ENCODE measurements at places on chromosomes 5 and 9.

- no peak for DNase-seq
Measured at GRCh38 chr9:134888603-134889190, 8.1 kb downstream of the FCN2 start.

GRCh38 chr9:106801816-106802215, 61.1 kb upstream of the ZNF462 start:
- no peak for DNase-seq

- peak; percentile 9 for DNase-seq
Measured at GRCh38 chr9:29211580-29212396, 1638.5 kb upstream of the C9orf72 start.

GRCh38 chr5:51382521-51383130, 622 bp upstream of the ISL1 start:
- DNase-seq = no peak

DNA sequence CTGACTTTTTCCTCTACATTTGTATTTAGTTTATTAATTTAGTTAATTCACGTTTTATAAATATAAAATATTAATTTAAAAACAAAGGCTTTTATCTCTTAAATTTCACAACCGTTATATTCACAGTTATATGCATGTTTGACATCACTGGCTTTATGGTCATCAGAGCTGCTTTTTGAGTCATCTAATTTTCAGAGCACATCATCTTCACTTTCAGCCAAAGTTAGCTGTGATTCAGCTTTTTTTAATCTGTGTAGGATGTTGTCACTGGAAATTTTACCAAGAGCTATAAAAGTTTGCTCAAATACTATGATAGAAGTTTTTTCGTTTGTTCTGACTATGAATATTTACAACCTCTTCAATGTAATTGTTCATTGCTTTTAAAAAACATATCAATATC, 12.4 kb downstream of the CDC37L1 start:
- no peak for DNase-seq

GRCh38 chr9:89388084-89388867, 70.0 kb downstream of the SECISBP2 start:
- peak; percentile 28 for DNase-seq

DNA sequence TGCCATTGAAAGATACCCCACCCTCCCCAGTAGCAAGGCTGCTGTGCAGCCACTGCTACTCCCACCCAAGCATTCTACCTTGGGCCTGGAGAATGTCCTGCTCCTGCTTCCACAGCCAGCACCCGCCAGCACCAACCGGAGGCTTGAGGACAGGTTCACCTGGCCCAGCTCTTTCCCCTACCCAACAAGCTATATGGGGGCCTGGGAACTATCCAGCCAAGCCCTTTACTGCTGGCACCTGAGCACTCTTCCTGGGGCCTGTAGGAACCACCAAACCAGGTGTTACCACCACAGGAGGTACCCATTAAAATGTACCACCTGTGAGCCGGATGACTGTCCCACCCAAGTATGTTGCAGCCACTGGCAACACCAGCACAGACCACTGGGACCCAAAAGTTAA, 86.1 kb upstream of the GHR start:
- DNase-seq = no peak

- no peak for DNase-seq
Measured at GRCh38 chr5:113221294-113222176, 213.3 kb downstream of the TSSK1B start.

DNA sequence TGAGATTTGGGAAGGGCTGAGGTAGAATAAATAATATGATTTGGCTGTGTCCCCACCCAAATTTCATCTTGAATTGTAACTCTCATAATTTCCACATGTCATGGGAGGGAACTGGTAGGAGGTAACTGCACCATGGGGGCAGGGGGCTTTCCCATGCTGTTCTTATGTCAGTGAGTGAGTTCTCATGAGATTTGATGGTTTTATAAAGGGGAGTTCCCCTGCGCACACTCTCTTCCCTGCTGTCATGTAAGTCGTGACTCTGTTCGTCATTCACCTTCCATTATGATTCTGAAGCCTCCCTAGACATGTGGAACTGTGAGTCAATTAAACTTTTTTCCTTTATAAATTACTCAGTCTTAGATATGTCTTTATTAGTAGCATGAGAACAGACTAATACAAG, 115.5 kb upstream of the STARD4 start:
- DNase-seq = no peak

- no peak for DNase-seq
Measured at GRCh38 chr5:74095871-74096270, 469.9 kb downstream of the ARHGEF28 start.

GRCh38 chr9:84722388-84722989, 53.0 kb downstream of the NTRK2 start:
- DNase-seq = no peak

GRCh38 chr5:89208811-89209210, 325.8 kb upstream of the MEF2C start:
- DNase-seq = no peak

DNA sequence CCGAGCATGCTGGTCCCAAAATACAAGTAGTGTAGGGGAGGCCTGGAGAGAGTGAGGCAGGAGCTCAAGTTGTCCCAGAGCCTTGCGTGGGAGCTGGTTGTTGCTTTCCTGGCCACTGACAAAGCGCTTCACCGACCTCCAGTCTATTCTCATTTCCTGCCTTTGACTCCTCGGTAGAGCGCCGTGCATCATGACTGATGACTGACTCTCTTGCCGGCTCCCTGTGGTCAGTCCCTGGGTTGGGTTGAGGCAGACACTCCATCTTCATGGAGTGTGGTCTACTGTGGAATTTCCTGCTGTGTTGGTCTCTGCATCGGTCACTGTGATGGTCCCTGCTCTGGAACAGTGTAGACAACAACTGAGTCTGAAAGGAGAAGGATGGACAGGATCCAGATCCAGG, 175.1 kb upstream of the S1PR3 start:
- DNase-seq = no peak

- DNase-seq = no peak
Measured at GRCh38 chr5:104266161-104266560, 703.6 kb upstream of the NUDT12 start.

DNA sequence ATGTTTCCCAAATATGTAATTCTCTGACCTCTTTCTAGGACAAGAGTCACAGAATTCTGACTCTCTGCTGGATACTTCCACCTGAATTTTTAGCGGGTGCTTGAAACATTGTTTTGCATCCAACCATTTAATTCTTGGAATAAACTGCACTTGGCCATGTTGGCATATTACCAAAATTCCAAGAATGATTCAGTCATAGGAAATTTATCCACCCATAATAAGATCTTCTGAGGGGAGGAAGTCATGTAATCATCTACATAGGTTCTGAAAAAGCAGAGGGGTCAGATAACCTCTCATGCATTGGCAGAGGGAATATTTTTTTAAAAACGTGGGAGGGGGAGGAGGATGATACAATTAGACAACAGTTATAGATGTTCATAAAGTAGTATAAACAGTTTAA, 156.9 kb downstream of the PAM start:
- DNase-seq = no peak

DNA sequence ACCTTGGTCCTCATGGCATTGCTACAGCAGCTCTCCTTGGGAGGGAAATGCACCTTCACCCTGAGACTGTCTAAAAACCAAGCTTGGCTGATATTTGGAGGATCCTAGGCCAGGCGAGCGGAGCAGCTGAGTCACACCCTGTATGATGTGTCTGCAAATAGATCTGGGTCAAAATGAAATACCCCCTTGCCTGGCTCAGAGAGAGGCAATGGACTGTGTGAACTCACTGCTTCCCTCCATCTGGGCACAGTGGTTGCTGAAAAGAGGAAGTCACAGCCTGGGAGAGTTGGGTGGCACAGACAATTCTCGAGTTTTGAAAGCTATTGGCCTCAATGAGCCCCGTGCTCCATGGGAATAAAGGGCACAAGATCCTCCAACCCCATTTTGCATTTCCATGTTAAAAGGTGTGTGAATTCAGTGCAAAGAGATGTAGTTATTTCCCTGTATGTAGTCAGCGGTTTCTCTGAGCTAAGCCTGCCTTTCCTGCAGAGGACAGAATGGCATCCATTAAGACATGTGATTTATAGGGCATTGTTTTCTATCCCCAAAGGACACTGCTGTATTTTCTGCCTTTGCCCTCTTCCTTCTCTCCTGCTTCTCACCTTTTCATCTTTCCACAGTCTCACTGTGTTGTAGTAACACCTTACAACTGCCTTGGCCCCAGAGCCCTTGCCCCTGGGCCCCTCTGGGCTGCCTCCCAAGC, 177.2 kb downstream of the GADD45G start:
- DNase-seq = peak; percentile 1

DNA sequence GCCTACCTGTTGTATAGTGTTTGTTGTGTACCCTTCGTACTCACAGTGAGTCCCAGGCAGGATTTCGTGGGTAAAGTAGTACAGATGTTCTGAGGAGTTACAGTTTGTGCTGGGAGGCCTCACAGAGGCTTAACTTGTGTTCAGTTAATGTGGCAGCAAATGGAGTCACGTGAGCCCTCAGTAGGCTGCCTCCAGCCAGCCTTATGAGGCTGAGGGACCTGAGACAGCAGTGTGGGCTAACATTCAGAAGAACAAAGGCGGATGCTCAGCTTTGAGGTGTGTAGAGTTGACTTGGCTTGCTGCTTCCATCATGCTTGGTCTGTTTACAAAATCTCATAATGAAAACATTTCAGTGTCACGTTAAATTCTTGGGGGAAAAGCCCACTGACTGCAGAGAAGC, 118.1 kb downstream of the TRIO start:
- DNase-seq = no peak

DNA sequence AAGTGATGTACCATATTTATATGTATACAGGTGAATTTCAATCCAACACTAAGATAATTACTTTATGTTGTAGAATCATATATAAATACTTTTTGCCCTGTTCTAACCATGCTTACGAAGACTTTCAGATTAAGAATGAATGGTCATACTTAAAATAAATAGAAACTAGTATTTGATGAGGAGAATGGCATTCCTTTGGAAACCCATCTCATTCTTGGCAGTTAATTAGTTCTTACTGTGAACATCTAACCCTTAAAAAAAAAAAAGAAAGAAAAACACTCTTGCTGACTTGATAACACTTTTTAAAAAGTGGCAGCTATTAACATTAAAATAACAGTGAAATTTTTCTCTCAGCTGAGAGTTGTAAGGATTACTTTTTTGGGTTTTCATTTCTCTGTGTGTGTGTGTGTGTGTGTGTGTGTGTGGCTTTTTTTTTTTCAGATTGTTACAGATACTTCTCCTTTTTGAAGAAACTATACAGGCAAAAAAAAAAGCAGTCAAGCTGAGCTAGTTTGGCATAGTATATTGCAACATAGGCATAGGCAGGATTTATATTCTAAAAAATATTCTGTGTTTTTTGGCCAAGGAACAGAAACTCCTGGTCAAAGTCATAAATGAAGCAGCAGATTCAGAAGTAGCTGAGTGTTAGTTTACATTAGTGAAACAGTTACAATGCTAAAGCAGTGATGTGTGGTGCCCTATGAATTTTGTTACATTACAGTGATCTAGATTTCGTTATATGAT, 163.5 kb downstream of the CD180 start:
- DNase-seq = no peak

DNA sequence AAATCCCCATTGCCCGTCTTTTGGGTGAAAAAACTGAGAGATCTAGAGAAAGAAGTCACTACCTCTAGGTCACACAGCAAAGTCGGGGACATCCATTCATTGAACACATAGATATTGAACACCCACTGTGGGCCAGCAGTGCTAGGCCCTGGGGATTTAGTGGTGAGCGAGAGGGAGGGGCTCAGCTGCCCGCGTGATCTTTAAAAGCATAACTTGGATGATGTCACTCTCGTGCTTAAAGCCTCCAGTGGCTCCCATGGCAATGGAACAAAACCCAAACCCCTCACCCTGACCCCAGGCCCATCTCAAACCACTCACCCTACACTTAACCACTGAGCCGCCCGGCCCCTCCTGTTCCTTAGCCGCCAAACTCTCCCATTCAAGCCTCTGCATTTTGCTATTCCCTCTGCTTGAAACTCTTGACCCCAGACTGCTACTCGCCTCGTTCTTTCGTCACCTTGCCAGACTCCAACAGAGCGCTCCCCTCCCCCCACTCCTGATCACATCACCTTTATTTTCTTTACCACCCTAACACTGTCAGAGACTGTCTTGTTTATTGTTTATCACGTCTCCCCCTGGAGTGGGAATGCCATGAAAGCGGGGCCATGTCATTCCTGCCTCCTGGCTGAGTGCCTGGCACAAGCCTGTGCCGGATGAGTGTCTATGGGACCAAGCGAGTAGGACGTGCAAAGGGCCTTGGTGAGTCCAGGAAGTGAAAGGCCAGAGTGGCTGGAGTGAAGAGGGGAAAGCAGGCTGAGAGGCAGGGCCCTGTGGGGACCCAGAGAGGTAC, 710 bp upstream of the PIP5KL1 start:
- no peak for DNase-seq

- DNase-seq = no peak
Measured at GRCh38 chr5:39381376-39381775, 17.1 kb upstream of the C9 start.

Data from CD4-positive, alpha-beta T cell treated with Interleukin-17A for 1 hour (primary cell).